ENCODE measurements at places on chromosomes 3 and 15.

GRCh38 chr3:185552358-185552877, at the start of gene LIPH:
Gene LIPH (minus strand): TSS chr3:185552588. CDS start chr3:185552471, 117 bp downstream.
- no peak for DNase-seq

GRCh38 chr3:62919784-62920465, 44.7 kb upstream of the CADPS start:
- DNase-seq: no peak

DNA sequence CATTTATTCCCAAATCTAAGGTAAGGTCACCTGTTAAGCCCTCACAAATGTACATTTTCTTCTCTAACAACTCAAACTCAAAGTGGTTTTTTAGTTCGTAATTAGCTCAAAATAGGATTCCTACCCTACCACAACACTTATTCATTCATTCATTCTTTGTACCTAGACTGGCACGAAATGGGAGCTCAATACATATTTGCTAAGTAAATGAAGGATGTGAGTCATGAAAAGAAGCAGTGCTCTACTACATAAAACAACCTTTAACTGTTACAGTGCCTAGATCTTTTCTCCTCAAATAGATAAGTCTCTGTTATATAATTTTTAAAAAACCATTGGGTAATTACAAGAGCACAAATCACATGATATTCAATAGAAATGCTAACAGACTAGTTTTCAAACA, 13.1 kb downstream of the RSL24D1 start:
- no peak for DNase-seq

DNA sequence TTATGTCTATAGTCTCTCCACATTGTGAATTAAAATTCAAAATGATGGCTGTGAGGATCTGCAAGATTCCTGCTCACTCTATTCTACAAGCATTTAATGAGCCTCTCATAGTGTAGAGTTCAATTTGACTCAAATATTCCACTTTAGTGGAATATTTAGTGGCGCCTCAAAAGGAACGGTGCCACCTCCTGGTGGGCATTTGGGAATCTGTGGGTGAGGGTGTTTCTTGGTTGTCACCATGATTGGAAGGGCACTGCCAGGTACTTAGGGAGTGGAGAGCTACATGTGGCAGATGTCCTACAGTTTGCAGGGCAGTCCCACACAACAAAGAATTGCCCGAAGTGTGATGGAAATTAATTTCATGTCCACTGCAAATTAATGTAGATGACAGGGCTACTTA, 21.5 kb upstream of the KCNMB3 start:
- DNase-seq: no peak

DNA sequence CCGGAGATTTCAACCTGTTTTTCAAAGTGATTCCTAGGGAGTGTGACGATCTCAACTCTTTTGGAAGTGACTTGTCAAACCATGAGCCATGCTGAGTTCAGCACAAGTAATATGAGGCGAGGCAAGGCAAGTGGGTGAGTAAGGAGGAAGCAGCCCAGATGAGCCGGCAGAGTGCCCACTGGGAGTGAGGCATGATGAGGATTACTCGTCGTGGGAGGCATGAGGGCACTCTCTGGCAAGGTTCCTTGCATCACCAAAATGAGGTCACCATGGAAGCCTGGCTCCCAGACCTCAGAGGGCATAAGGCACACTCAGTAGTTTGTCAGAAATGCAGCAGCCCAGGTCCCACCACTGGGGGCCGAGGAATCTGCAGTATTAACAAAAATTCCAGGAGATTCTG, 636.1 kb downstream of the MAGI1 start:
- DNase-seq: peak; percentile 23

GRCh38 chr3:111610612-111611054, 15.5 kb upstream of the ZBED2 start:
- DNase-seq: peak; percentile 57

- no peak for DNase-seq
Observed at GRCh38 chr3:121295452-121295851, 250.3 kb downstream of the POLQ start.

DNA sequence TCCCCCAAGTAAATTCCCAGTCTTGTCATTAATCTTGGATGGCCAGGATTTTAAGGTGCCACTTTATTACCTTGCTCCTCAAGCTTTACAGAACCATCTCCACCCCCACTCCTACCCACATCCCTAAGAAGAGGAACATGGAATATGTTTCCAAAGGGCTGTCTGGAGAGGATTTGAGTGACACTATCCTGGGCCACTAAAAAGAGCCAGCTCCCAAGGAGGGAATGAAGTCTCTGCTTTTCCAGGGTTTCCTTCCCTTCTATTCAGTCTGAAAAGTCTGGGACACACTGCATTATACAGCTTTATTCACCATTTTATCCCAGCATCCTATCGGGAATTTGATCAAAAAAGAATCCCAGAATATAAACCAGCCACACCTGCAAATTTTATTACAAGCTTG, 35.6 kb upstream of the MECOM start:
- no peak for DNase-seq

GRCh38 chr3:64046996-64047594, 23.8 kb upstream of the PSMD6 start:
- DNase-seq: no peak

- no peak for DNase-seq
Observed at GRCh38 chr15:65576664-65577063, 34.3 kb downstream of the INTS14 start.

DNA sequence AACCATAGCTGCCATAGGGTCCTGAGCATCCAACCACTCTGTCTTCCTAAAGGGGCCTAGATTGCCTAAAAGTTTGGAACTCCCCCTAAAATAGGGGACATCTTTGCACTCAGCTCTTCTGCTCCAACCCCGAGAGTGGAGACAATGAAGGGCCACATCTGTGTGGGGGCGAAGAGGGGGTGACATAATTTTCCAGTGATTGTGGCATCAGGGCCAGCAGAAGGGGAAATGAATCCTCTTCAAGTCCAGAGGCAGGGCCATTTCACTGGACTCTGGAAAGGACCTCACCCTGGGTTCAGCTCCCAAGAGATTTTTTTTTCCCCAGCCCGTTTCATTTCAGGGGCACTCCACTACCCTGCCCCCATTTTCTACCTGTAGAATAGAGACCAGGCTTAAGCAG, 4.6 kb upstream of the ANKRD63 start:
- DNase-seq: no peak

GRCh38 chr15:90063770-90064247, 38.5 kb downstream of the IDH2 start:
- DNase-seq: no peak

- no peak for DNase-seq
Observed at GRCh38 chr3:99681512-99681911, 43.1 kb downstream of the COL8A1 start.

- DNase-seq: peak; percentile 73
Observed at GRCh38 chr3:141291559-141292355, 60.1 kb downstream of the PXYLP1 start.

- no peak for DNase-seq
Observed at GRCh38 chr3:52490939-52491526, 4.1 kb upstream of the STAB1 start.

DNA sequence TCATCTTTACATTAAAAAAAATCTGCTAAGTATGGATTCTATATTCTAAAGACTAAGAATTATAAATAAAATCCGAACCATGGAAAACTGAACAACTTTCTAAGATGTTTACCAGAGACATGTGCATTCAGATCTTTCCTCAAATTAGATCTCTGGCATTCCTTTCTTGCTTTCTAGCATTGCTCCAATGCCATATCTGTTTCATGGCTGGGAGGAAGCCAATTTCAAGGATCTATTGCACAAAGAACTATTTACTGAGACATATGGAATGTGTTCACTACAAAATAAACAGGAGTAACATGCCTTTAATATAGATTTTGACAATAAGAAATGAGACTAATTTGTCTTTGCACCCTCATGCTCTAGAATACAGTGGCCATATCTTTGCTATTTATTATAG, 45.1 kb upstream of the NANOGP8 start:
- no peak for DNase-seq

DNA sequence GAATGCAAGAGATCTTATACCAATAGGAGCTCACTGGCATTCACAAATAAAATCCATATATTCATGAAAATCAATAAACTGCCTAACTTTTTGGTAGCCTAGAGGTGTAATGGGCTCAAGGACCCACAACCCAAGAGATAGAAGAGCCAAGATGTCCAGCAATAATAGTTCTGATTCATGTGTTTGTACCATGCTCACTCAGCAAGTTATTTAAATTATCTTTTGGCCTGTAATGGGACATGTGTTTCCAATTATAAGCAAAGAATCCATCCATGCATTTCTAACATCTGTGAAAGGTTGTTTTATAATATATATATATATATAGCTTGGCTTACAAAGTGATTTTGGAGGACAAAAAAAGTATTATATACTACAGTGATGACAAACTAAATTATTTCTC, 29.7 kb upstream of the SHC4 start:
- peak; percentile 35 for DNase-seq

DNA sequence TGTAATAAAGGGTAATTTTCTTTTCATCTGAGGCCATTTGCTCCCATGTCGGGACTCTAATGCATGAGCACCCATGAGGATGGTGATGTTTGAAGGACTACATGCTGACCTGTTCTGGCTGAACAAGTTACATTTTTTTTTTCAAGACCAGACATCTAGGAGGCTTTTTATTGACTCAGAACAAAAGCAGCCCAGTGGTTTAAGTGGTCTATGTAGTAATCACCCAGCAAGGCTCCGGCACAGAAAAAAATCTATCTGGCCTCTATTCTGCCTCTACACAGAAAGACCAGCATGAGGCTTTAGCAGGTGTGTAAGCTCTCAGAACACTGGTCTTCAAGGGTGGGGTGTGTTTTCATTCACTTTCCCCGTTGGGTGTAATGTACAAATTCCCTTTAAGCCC, 95.1 kb upstream of the ZBED2 start:
- DNase-seq: no peak

DNA sequence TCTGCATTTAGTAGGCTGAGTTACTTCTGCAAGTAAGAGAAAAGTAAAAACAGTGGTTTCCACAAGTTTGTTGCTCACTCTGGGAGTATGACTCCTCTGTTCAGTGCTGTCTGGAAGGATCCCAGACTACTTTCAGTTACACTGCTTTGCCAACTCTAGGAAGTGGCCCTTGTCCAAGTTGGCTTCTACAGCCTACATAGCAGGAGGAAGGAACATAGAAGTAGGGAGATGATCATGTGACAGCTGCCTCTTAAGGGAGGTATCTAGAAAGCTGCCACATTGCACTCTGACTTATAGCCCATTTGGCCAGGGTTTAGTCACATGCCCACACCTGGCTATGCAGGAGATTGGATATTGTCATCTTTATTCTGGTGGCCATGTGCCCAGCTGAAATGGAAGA, 298.1 kb downstream of the NSUN3 start:
- DNase-seq: no peak

Data from eye (tissue), 1 donor.